ENCODE measurements at places on chromosomes 12 and 14.
A peak's percentile ranks its signal among the peaks of the same experiment; 100 is the strongest.

GRCh38 chr14:64683264-64683663 lies 21.0 kb upstream of the PLEKHG3 start:
- DNase-seq, result no peak

- DNase-seq, result no peak
Measured at GRCh38 chr12:81340910-81341309, 263.0 kb downstream of the ACSS3 start.

DNA sequence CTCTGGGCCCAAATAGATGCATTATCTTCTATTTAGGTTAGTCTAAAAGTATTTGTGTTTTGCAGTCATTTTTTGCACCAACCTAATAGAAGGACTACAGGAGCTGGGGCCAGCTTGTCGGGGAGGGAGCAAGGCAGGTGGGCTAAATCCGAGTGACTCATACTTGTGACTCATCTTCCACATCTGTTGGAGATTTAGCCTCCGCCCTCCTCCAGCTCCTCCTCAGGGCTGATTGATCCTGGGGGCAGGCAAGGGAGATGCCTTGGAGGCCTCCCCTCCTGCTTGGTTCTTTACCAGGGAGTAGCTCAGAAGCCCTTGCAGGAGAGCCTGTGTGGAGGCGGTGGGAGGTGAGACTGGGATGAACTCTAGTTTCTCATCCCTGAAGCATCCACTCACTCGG lies 27.9 kb downstream of the RHOF start:
- DNase-seq, result no peak

DNA sequence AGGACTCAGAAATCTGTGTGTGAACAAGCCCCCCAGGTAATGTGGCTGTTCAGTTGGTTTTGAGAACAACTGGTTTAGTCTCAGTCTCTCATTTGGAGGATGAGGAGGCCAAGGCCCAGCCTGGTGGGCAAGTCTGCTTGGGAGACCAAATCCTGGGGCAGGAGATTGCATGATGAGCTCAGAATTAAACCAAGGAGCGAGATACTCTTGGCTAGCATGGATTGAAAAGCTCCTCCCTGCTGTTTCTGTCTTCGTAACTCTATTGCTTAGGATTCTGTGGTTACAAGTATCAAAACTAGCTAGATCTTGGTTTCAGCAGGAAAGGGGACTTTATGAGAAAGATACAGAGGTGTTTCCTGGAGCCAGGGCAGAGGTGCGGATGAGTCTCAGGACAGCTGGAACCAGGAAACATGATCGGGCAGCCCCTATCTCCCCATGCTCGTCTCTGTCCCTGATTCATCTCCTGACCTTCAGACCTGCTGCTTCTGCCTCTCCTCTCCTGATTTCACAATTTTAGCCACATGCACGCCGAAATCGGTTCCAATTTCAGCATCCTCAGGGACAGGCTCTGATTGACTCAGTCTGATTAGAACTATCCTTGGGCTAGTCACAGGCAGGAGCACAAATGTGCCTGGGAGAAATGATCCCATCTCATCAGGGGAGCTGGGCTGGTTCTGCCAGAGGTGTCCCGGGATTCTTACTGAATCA lies 40.2 kb upstream of the RIN3 start:
- DNase-seq, result no peak

GRCh38 chr12:76020281-76020680 lies 11.3 kb downstream of the PHLDA1 start:
- DNase-seq, result peak; percentile 24

- DNase-seq, result no peak
Measured at GRCh38 chr14:74368441-74368840, 20.2 kb downstream of the VRTN start.

DNA sequence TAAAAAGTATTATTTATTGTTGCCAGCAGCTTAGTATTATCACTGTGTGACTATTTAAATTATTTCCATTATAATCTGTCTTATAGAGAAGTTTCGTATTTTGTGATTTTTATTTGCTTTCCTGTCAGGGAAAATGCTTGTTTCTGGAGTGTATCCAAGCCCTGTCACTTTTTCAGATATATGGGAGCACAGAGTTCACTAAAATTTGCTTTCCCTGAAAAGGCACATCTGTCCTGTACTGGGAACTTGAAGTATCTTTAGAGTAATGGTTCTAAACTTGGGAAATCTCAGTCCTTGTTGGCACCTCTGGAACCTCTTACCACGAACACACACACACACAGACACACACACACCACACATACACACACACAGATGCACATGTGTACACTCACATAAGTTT lies 39.3 kb upstream of the SSTR1 start:
- no peak for DNase-seq
